ENCODE measurements at places on chromosomes 11 and 22.

DNA sequence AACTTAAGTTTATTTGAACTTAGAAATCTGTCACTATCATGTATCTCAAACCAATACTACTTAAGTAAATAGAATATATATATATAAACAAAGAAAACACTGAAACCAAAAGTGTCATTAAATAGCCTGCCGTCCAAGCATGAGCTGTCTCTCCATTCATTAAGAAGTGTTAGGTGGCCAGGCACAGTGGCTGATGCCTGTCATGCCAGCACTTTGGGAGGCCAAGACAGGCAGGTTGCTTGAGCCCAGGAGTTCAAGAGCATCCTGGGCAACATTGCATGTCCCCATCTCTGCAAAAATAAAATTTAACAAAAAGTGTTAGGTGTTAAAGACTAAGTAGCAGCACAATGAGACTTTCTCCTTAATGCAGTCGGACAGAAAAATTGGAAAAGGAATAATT is 14.0 kb downstream of the CD6 start:
- no peak for DNase-seq

DNA sequence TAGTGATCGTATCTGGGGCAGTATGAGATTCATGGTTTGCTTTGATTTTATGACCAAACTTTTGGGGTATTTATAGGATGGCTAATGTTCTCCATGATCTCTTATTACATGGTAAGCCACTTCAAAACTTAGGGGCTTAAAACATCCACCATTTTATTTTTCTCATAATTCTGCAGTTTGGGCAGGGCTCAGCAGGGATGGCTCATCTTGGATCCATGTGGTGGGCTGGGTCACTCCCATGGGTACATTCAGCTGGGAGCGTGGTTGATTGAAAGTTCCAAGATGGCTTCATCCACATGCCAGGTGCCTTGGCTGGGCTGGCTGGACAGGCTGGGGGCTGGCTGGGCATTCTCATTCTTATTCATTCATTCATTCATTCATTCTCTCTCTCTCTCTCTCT is 30.5 kb upstream of the FGF19 start:
- no peak for DNase-seq

GRCh38 chr22:27989758-27990450 is 70.8 kb upstream of the PITPNB start:
- DNase-seq, result no peak

- DNase-seq, result peak; percentile 92
These were observed 41.1 kb downstream of the TST start for GRCh38 chr22:36977947-36978660.

GRCh38 chr22:28143241-28143865 is 224.3 kb upstream of the PITPNB start:
- no peak for DNase-seq

DNA sequence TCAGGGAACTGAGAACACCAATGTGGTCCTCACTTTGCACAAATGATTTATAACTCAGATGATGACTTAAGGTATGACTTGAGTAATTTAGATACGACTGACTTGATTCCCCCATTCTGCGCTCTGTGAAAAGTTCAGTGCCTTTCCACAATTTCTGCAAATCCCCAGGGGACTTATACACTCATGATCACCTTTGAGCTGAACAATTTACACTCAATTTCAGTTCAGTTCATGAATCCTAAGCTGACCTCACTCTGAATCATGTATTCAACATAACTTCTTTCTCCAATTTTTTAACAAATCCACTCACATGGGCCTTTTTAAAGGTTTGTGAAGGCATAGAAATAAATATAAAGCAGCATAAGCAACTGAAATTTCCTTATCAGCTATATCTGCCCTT is 274.2 kb downstream of the FAM76B start:
- DNase-seq, result no peak

- no peak for DNase-seq
These were observed 27.3 kb downstream of the NTM start for GRCh38 chr11:131397675-131398074.

GRCh38 chr22:26581026-26581425 is 8.9 kb downstream of the TPST2 start:
- DNase-seq, result no peak

DNA sequence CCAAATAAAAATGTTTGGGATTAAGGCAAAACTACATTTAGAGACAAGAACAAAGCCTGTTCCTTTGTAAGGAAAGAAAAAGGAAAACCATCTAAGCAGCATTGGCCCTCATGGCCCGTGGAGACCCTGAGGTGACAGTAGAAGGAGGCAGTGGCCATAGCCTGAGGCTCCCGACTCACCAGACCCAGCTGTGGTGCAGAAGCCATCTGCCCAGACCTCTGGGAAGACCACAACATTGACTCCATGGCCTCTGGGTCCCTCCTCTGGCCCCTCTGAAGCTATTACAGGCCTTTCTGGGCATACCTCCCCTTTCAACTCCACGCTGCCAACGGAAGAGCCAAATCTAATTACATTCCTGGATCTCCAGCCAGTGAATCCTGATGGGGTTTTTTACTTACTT is 6.4 kb downstream of the PRAME start:
- peak; percentile 58 for DNase-seq

- no peak for DNase-seq
These were observed 5.9 kb downstream of the YWHAH start for GRCh38 chr22:31950226-31950625.

DNA sequence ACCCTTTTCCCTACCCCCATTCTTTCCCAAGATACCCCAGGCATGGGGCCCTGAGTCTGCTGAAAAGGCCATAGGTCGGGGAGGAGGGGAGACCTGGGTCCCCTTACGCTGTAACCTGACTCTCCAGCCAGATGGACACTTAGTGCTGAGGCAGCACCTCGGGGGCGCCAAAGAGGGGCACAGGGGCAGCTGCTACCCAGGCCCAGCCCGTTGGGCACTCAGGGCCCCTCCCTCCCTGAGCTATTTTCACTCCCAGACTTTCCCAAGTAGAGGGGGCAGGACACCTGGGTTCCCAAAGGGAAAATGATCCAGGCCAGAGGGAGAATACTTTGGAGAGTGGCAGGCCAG is 933 bp downstream of the ACTN3 start:
- DNase-seq, result no peak

- no peak for DNase-seq
These were observed 33.4 kb downstream of the IGLL5 start for GRCh38 chr22:22920910-22921550.

- DNase-seq, result no peak
These were observed 79.7 kb upstream of the HORMAD2 start for GRCh38 chr22:30000566-30000965.

DNA sequence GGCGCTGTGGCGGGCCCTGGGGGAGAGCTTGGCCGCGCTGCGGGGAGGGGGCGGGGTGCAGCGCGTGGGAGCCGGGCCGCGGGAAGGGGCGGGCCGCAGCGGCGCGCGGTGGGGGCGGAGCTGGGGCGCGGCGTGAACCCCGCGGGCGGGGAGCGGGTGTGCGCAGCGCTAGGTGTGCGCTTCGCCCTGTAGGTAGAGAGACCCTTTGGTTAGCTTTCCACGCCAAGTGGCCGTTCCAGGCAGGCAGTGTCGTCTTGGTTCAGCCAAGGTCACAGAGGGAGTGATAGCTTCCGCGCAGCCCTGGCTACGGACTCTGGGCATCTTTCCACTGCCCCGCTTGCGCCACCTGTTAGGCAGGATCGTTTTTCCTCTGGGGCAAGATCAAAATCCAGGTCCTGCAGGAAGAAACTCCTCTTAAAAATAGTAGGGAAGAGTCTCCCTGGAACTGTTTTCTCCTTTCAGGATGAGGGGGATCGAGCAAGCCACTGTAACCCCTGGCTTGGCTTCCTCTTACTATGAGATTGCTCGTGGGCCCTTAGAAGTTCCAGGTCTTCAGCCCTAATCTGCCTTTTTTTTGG is 434 bp downstream of the BANF1 start:
- no peak for DNase-seq

- peak; percentile 48 for DNase-seq
These were observed 492.9 kb upstream of the KIRREL3 start for GRCh38 chr11:127493330-127494022.

DNA sequence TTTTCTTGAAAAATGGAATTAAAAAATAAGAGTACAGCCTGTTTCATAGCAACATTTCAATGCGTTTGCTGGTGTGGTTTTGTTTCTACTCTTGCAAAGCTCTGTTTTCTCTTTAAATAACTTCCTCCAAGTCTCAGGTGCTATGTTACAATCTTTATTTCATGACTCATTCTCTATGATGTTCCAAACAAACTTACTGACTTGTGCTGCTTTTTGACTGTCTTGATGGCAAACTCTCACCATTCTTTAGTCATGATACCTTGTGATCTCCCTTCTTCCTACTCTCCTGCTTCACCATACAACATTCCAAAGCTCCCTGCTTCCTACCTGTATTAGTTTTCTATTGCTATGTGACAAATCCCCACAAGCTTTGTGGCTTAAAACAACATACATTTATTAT is 166.1 kb downstream of the C11orf91 start:
- DNase-seq, result no peak

DNA sequence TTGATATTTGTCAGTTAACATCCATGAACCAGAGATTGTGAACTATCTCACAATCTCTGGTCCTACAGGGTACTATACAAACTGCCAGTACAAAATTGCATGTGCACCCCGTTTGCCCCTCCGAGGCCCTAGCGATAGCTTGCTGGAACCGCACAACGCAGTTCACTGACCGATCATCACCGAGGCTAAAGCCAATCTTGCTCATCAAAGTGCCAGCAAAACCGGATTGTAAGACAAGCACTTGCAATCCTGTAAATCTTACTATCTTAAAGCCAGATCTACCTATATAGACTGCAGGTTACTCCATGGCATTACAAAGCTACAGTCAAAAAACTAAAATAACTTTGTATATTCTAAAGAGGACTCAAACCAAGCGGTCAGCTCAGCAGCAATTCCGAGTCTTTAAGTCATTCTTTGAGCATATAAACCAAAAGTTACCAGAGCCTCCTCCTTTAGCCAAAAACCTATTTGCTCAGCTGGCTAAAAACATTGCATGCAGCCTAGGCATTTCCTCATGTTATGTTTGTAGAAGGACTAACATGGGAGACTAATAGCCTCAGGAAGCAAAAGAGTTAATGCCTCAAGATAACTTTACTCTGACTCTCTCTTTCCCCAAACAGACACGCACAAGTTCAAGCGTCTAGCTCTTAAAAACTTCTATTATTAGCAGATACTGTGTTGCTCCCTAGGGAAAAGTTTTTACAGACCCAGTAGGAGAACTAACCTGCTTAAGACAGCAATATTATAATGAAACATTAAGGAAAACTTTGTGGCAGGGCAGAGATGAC is 30.7 kb upstream of the CPT1A start:
- no peak for DNase-seq

- no peak for DNase-seq
These were observed 72.3 kb upstream of the SEPTIN5 start for GRCh38 chr22:19641983-19642451.

- DNase-seq, result no peak
These were observed 107.4 kb downstream of the CACNA1I start for GRCh38 chr22:39677967-39678366.

GRCh38 chr22:32880893-32881596 is 79.5 kb downstream of the TIMP3 start:
- peak; percentile 100 for DNase-seq

- DNase-seq, result no peak
These were observed 21.5 kb upstream of the CBX7 start for GRCh38 chr22:39173787-39174497.

DNA sequence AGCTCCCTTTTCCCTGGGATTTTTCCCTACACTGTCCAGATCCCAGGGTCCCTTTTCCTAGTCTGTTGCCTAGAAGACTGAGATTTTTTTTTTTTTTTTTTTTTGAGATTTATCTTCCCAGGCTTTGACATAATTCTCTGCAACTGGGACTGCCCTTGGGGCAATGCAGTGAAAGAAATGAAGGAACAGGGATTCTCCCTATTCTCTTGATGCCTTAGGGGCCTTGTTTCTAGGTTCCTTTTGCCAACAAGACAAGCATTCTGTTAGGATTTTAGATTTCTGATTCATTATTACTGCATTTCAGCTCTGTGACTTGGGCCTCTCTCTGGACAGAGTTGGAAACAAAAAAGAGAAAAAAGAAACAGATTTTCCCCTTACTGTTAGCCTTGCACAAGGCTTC is 47.3 kb downstream of the QSER1 start:
- no peak for DNase-seq

DNA sequence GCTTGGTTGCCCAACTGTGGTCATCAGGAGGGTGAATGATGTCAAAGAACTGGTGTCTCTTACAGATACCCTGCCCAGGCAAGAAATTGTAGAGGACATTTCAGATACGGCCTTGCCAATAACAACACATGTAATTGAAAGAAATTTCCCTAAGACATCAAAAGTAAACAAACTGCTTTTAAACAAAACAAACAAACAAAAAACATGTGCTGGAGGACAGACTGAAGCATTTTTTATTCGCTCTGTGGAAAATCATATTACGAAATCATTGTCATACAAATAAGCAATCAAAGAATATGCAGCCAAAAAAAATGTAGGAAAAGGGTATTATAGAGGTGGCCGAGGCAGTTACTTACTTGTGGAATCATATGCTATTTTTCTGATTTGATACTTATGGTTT is 52.1 kb upstream of the MYEOV start:
- no peak for DNase-seq

GRCh38 chr11:76288166-76288980 is 82.1 kb upstream of the WNT11 start:
- no peak for DNase-seq

- peak; percentile 77 for DNase-seq
These were observed 7.8 kb upstream of the PYGM start for GRCh38 chr11:64767344-64768299.

- no peak for DNase-seq
These were observed 123.9 kb downstream of the MRTFA start for GRCh38 chr22:40512426-40513136.

DNA sequence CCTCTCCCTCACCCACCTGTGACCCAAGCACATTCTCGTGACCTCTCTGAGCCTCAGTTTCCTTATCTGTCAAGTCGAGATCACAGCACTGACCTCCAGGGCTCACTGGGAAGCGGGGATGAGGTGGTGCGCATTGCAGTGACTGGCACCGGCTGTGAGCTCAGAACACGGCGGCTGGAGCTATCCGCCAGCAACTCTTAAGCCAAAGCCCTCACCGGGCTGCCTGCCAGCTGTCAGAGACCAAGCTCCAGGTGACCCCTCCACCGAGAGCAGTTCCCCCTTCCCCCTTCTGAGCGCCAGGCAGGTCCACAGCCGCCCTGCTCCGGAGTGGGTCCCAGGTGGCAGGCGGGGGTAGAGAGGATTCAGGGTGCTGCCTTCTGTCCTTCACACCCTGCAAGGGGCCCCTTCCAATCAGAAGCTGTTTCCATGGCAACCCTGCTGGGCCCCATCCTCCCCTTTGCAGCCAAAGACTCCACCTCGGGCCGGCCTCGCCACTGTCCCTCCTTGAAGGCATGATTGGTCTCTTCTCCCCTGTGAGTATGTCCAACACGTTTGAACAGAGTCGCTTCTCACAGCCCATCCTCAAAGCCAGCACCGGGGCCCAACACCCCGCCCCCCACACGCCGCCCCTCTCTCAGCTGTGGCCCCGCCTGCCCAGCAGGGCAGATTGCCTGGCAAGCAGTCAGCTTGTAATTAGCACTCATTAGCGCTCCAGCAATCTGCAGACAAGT is 98.7 kb downstream of the WNT7B start:
- DNase-seq, result no peak

Data from common myeloid progenitor, CD34-positive (primary cell).